Muscle of arm (tissue), 14 donors: ENCODE measurements at places on chromosomes 12 and 14. TPM values are rescaled to one million over a fixed set of nuclear protein-coding genes. Genes with fewer than 3 reads are reported as not detected.

- DNase-seq: no peak
Measured at GRCh38 chr14:89107626-89108025, 283.2 kb downstream of the TTC8 start.

GRCh38 chr14:82011460-82011859 lies 477.8 kb upstream of the SEL1L start:
- no peak for DNase-seq

- DNase-seq: no peak
Measured at GRCh38 chr12:13566292-13566691, 369.8 kb downstream of the EMP1 start.

- peak; percentile 25 for DNase-seq
Measured at GRCh38 chr12:991350-992333, 619 bp downstream of the ERC1 start.

- no peak for DNase-seq
Measured at GRCh38 chr12:44979918-44980317, 71.0 kb downstream of the DBX2 start.

The AICDA gene
- 0.21 TPM for polyA plus RNA-seq

The INHBE gene
- 1.7 TPM for polyA plus RNA-seq

The IFI27 gene
- polyA plus RNA-seq: 3.0 TPM
